ENCODE measurements at places on chromosomes 16 and 17.

DNA sequence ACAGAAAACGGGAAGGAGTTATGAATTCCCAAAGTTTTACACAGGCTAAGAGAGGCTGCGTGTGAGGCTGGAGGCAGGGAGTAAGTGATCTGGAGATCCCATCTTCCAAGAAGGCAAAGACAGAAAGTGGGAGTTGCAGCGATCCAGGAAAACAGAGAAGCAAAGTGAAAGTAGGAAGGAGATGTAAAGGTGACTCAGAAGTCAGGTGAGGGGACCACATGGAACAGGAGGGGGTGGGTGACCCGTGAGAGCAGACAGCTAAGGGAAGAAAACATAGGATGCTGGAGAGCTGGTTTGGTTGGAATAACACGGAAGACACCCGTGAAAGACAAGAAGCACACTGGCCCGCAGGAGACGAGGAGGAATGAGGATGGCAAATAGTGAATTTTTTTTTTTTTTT, 1.3 kb downstream of the ALOX12 start:
- DNase-seq, result no peak

GRCh38 chr17:71580220-71580619, 540.6 kb upstream of the SOX9 start:
- DNase-seq, result no peak

DNA sequence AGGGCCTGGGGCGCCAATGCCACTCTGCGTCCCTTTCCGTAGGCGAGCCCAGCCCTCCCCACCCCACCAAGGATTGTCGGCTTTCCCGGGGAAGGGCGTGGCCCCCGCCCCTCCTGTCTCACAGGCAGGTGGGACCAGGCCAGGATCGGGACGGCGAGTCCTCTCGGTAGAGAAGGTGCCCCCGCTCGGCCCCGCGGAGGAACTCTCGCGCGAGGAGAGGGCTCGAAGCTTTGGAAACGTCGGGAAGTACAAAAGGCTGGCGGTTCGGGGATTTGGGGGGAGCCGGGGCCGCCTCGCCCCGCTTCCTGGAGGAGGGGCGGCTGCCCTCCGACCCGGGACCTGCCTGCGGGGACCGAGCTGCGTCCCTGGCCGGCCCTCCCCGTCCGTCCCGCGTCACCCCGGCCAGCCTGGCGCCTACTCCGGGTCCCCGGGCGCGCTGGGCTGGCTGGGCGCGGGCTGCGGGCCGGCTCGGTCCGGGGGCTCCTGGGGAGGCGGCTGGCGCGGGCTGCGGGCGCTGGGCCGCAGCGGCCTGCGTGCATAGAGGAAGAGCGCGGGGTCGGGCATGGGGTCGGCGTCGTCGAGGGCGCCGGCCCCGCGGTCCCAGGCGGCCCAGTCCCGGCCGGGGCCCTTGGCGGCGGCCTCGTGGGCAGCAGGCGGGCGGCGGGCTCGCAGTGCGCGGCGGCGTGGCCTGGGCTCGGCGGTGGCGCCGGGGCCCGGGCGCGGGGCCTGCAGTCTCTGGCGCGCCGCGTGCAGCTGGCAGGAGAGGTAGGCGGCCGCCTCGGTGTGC, 12.6 kb upstream of the CLUH start:
- peak; percentile 51 for DNase-seq

DNA sequence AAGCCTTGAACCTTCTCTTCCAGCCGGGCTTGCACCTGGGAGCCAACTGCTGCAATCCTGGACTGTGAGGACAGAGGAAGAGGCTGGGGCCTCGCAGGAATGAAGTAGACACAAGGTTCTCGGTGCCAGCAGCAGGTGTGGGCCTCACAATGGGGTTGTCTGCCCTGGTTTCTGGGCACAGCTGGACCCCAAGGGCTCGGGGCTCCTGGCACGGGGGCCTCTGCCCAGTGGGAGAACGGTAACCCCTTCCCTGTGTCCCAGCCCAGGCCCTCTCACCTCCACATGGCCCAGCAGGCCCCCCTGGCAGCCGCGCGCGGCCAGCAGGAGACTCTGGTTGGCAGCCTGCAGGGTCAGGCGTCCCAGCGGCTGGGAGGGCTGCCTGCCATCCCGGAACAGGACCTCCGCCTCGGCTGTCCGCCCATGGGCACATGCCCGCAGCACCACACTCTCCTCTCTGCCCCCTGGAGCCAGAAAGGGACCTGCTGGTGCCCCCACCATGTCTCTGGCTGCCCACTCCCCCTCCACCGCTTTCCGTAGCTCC, 46.9 kb downstream of the RMI2 start:
- no peak for DNase-seq

DNA sequence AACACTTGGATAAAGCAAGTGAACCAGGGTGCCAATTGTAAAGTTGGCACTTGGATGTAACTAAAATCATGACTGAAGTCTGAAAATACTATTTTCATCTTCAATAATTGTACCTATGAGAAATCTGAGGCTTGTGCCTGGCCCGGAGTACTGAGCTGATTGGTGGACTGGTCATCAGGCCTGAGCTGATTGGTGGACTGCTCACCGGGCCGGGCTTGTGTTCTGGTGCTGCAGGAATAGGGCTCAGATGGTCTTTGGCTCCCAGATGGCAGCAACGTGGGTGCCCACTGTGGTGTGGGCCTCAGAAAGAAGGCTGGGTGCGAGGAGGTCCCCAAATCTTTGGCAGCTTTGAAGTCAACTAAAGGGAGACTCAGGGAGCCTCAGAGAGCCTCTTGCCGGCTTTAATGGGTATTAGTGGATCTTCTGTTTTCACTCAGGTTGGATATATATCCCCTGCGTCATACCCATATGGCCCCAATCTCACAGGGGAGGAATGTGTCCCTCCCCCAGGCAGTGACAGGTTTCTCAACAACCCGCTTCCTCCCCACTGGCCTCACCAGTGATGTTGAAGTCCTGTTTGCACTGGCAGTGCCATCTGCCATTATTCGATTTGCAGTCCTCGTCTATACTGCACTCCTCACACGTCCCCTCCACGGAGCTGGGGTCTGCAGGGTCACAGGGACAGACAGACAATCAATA, 4.7 kb downstream of the UMOD start:
- DNase-seq, result no peak

DNA sequence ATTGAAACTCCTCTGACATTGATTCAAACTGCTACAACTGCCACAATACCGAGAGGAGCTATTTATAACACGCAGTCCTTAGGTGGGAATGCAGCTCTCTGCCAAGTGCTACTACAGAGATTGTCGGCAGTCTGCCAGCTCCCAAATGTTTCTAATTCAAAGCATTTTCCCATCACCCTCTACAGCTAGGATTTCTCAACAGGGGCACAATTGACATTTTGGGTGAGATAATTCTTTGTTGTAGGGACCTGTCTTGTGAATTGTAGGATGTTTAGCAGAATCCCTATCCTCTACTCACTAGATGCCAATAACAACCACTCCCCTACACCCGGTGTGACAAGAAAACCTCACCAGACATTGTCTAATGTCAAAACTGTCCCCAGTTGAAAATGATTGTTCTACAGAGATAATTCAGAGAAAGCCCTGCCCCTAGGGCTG, 7.8 kb upstream of the N4BP1 start:
- no peak for DNase-seq

DNA sequence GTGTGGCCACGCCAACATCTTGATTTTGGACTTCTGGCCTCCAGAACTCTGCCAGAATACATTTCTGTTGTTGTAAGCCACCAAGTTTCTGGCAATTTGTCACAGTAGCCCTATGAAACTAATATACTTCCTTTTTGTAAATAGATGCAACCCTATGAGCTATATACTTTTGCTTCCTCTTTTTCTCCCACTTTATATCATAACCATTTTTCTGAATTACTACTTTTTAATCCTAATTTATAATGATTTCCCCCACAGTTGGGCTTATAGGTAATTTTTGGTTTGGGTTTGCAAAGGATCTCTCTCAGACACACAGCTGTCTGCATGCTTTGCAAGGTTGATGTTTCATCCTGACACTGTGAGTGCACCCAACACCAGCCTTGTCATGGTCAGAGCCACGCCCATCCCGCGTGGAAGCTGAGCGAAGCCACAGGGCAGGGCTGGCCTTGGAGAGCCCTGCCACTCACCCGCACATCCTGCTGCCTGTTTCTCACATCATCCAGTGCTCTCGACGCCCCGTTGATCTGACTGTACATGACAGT, 5.8 kb downstream of the TRIM25 start:
- no peak for DNase-seq

GRCh38 chr17:35171834-35172233, 22.4 kb downstream of the SLC35G3 start:
- DNase-seq, result no peak

- no peak for DNase-seq
These were observed 35.7 kb upstream of the DYNLL2 start for GRCh38 chr17:58047376-58048150.

GRCh38 chr17:16488186-16488967, 3.6 kb downstream of the LRRC75A start:
- no peak for DNase-seq

- DNase-seq, result no peak
These were observed 1.8 kb upstream of the ADGRG1 start for GRCh38 chr16:57626420-57627170.

DNA sequence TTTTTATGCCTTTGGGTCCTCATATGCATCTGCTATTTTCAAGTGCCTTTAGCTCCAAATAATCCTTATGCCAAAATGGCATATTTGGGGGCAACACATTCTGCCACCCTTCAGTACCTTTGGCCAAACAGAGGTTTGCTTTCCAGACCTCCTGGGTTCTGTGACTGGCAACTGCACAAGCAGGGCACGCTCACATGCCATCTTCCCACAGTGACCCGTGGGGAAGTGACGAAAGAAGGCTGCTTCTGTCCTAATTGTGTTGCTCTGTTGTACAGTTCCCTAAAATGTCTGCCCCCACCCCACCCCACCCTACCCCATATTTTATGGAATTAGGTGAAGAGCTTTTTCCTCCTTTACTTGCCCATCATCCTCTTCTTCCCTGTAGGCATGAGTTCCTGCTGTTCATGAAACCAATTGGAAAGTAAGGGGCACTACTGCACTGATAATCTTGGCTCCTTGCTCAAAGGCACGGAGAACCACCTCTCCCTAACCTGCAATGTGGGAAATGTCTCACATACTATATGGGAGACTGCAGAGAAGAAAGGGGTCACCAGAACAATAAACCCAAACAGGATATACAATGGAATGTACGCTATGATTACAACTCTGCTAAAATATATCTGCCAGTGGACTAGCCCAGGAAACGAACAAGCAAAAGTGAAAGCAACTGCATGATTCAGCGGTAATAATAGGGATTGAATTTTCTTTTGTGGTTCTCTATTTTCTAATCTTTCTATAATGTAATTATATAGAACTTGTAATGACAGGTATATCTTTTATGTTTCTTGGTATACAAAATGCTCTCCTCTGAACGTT, 3.3 kb upstream of the SLFN12L start:
- DNase-seq, result no peak

- DNase-seq, result no peak
These were observed 18.6 kb downstream of the GRIN2C start for GRCh38 chr17:74840989-74841666.

DNA sequence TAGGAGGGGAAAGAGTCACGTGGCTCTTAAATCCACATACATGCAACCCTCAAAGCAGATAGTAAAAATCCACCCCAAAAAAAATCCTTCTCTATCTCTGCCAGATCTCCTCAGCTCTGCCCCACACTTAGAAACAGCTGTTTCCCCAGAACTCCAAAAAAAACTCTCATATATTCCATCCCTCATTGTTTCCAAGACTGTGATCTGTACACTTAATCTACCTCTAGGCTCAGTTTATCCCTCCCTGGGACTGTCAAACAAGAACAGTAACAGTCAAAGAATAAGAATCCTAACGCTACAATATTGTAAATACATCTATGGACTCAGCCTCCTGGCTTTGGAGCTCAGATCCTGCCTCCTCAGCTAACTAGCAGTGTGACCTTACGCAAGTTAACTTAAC, 11.6 kb downstream of the CUEDC1 start:
- no peak for DNase-seq

- no peak for DNase-seq
These were observed 2.9 kb downstream of the XPO6 start for GRCh38 chr16:28208824-28209223.
